ENCODE measurements at places on chromosomes 7 and 10.

DNA sequence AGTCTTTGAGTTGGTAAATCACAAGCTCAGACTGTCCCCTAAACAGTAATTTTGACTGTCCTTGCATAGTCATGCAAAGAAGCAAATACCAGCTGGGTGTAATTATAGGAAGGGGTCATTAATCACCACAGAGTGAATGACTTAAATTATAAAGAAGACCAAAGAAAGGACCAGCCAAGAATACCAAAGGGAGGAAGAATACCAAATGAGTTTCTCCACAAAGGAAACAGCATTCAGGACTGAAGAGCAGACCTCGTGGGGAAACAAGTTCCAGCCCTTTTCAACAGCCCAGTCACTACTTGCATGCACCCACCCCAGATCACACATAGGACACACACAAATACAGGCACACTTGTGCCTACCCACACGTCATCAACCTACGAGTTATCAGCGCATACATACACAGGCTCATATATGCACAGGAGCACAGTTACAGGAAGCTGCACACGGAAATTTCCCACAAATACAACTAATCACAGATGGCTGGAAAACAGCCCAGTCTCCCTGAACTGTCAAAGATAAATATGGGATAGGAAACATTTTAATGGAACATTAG is 77.6 kb downstream of the DENND2A start:
- no peak for DNase-seq

GRCh38 chr10:7546385-7546967 is 120.3 kb downstream of the ITIH5 start:
- no peak for DNase-seq

DNA sequence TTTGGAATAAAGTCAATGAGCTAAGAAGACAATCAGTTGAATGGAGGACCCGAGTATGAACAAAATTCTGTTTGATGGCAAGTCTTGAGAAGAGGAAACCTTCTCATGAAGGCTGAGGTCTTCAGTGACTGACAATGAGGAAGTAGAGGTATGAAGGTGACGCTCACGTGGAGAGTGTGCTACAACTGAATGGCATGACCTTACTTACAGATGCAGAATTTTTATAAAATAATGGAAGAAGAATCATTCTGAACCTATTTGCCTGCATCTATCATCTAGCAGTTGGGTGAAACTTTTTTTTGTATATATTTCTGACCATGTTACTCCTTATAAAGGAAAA is 19.4 kb upstream of the SP4 start:
- no peak for DNase-seq

DNA sequence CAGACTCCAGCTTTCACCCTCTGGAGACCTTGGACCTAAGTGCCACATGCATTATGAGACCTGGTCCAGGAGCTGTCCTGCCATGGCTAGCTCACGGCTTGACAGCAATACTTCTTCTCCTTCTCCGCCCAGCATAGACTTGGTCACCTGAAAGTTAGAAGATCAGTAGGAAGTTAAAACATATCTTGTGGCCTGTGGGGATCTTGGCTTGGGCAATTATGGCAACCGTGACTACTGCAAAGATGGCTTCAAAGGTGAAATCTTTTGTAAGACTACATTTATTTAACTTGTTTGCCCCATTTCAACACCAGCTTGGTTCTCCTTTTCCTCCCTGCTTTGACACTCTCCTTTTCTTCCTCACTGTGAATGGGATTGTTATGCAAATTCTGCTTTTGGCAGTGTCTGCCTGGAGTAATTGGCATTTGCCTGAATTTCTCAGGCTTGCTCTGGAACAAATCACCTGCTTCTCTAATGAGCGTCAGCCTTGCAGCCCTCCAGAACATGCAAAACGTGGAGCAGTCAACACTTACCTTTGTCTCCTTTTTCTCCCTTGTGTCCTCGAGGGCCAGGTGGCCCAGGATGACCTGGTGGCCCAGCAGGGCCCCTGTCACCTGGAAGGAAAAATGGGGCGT is 53.4 kb downstream of the COL17A1 start:
- no peak for DNase-seq

- DNase-seq = no peak
Measured at GRCh38 chr7:39509436-39509835, 56.8 kb upstream of the YAE1 start.

DNA sequence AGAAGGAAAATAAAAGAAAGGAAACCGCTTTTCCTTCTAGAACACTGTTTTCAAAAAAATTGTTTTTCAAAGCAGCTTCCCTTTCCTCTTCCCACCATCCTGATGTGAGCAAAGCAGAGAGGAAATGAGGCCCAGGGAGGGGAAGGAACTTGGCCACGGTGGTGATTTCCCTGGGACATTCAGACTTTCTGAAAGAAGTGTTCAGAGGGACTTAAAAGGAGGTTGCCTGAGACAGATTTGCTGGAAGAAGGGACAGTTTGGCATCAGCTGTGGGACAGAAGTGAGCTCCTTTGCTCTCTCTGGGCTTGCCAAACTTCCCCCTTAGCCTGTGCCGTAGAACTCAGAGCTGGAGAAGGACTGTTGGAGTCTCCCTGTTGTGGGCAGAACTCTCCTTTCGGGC is 30.3 kb downstream of the ADCYAP1R1 start:
- no peak for DNase-seq

- DNase-seq = no peak
Measured at GRCh38 chr7:130297628-130298543, 4.9 kb downstream of the CPA4 start.

GRCh38 chr10:80167471-80168161 is 35.1 kb downstream of the PLAC9 start:
- no peak for DNase-seq

- DNase-seq = no peak
Measured at GRCh38 chr7:118009419-118009818, 136.2 kb upstream of the CTTNBP2 start.

- DNase-seq = no peak
Measured at GRCh38 chr10:94193466-94193924, 169.2 kb downstream of the NOC3L start.

- no peak for DNase-seq
Measured at GRCh38 chr7:72416846-72417245, 4.7 kb upstream of the CALN1 start.

GRCh38 chr10:74677951-74678350 is 148.4 kb upstream of the KAT6B start:
- no peak for DNase-seq
